GM12891 (cell line): ENCODE measurements at places on chromosomes 16 and 17.

DNA sequence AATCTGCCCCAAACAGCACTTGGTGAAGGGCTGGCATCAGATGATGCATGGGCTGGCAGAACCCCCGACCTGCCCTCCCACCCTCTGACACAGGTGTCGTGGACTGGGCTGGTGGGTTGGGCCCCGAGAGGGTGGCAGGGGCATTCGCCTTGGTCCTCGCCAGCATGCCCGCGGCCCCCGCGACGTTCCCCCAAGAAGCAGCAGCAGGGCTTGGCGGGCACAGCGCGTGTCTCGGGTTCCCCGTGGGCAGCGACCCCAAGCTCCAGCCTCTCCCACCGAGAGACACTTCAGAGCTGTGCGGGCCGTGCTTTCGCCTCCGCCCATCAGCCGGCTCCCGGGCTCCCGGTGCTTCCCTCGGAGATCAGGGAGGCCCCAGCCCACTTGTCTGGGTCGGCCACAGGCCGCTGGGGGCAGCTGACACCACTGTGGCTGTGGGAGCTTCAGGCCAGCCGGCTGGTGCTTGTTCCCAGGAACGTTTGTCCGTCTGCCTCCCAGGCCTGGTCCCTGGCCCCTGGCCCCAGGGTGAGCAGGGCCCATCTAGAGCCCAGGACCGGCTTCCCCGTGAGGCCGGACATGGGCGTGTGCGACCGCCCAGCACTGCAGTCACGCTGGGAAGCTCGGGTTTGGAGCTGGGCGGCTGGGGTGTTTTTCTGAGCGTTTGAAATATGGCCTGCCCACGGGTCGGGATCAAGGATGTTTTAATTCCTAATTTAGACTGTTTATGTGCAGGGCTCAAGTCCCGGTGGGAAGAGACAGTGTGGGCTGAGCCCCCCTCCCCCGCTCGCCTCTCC, 16.6 kb downstream of the CACNA1H start:
- no peak for DNase-seq

- DNase-seq = peak; percentile 9
Measured at GRCh38 chr17:77490361-77491183, 349.8 kb downstream of the SEC14L1 start.

DNA sequence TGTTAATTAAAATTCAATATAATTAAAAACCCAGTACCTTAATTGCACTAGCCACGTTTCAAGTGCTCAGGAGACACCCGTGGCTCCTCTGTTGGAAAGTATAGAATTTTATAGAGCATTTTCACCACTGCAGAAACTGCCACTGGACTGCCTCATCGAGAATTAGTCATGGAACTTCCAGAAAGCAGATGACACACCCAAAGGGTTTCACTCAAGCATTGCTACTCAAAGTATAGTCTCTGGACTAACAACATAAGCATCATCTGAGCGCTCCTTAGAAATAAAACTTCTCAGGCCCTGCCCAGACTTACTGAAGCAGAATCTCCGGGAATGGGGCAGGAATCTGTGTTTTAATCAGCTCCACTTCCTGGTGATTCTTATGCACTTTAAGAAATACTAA, 63.5 kb upstream of the GPR139 start:
- no peak for DNase-seq

DNA sequence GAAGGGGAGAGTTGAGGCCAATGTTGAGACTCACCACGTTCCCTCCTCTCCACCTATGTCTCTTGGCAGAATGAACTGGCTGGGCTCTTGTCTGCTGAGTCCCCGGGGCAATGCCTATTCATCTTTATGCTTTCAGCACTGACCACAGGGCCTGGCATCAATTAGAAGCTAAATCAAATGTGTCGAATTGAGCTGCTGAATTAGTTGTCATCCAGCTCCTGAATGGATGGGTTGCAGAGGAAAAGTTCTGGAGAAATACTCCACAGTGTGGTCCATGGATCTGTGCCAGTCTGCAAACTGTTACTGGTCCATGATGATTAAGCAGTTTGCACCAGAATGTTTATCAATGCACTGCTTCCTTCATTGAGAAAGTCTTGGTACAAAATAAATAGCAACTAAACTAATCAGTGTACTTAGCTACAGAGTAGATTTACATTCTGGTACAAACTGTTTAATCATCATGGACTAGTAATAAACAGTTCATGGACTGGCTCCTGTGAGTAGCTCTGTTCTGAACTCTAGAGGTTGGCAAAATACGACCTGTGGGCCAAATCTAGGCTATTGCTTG, 4.6 kb downstream of the CNGB1 start:
- DNase-seq = no peak

- DNase-seq = no peak
Measured at GRCh38 chr16:24262816-24263215, 6.7 kb downstream of the CACNG3 start.

DNA sequence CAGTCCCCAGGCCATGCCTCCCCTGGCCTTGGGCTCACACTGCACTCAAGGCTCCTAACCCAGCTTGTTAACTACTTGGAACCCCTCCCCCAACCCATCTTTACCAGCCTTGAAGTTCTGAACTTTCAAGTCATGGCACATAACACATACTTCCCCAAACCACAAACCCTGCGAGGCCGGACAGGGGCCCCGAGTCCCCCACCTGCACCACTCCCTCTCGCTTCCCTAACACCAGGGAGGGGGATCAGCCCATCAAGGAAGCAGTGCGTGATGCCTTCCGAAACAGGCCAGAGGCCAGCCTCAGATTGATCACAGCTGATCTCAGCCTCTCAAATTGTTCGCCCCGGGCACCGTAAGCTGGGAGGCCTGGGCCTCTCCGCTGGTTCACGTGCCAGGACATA, 3.0 kb upstream of the NLRC3 start:
- no peak for DNase-seq

GRCh38 chr16:9996221-9996620, 186.0 kb downstream of the GRIN2A start:
- DNase-seq = no peak

DNA sequence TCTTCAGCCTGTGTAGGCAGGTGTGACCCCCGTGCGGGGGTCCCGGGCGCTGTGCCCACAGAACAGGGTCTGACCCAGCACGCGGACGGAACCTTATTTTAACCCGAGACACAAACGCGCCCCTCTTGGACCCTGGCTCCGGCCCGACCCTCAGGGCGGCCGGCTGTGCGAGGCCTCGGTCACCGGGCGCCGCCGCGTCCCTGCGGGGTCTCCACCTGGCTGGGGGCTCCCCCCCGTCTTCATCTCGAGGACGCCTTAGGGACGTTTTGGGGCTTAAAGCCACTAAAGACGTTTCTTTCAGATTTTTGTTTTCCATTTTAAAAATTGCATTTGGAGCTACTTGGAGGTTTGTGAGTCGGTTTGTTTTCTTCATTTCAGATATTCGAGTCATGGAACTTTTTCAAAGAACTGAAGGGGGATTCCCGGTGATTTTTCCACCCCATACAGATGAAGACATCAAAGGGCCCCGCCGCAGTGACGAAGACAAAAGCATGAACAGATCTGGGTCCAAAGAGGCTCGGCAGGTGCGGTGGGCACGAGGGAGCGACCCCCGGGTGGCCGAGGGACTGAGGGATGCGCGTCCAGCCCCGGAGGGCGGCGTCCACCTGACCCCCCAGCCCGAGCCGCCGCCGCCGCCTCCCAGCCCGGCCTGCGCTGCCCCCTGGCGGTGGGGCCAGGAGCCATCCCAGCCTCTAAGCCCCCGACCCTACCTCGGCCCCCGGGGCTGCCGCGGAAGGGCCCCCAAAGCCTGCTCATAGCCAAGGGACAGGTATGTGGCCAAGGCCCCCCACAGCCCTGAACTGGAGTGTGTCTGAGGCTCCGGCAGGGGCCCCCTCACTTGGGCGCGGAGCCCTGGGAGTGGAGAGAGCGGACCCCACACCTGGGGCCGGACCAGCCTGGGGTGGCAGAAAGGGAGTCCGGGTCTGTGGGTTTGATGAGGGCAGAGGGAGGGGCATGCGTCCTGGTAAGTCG, 3.8 kb upstream of the CD7 start:
- peak; percentile 88 for DNase-seq
